ENCODE measurements at places on chromosomes 5 and 9. TPM values are rescaled to one million over a fixed set of nuclear protein-coding genes. Genes with fewer than 3 reads are reported as not detected.
A peak's percentile ranks its signal among the peaks of the same experiment; 100 is the strongest.

Gene GFI1B
- not detected for total RNA-seq

Gene BRINP1
- total RNA-seq: not detected

DNA sequence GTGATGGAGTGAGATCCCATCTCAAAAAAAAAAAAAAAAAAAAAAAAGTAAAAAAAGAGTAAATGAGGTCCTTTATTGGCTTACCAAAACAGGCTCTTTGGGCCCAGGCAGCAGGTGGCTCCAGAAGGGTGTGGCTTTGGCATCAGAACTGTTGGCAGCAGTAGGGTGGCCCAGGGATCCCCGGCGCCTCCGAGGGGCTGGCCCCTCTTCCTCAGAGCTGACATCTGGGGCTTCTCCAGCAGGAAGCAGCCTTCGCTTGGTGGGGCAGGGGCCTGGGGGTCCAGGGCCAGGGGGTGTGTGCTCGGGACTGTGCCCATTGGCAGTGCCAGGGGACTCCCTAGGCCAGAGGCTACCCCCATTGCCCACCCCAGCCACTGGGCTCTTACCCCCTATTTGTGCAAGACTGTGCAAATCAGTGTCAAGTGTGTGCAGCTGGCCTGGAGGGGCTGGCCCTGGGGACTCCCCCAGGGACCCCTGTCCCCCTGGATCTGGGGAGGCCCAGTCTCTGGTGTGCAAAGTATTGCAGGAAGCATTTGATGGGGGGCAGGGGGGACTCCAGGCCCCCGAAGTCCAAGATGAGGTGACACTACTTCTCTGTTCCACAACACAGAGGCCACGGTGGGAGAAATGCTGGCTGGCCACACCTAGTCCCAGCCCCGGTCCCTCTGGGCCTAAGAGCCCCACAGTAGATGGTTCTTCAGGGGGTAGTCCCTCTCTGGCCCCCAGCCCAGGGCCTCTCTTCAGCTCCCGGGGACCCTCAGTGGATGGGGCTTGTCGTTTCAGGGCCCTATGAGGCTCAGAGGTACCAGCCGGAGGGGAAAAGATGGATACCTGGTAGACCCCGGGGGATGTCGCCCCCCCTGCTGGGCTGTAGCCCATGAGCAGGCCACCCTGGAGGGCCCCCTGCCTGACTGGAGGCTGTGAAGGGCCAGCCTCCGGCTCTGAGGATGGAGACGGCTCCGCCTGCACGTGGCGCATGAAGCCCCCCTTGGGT is 4.7 kb upstream of the STOML2 start:
- no peak for DNase-seq

- DNase-seq: no peak
Measured at GRCh38 chr5:52148679-52149078, 639.0 kb upstream of the ITGA1 start.

Gene VPS13A
- total RNA-seq: 54.4 TPM

Gene ADAMTS6
- 0.78 TPM for total RNA-seq

- no peak for DNase-seq
Measured at GRCh38 chr5:157877821-157878220, 18.9 kb upstream of the CLINT1 start.

Gene TMEM232
- 1.3 TPM for total RNA-seq

GRCh38 chr5:15789642-15790041 is 289.7 kb downstream of the FBXL7 start:
- DNase-seq: no peak

DNA sequence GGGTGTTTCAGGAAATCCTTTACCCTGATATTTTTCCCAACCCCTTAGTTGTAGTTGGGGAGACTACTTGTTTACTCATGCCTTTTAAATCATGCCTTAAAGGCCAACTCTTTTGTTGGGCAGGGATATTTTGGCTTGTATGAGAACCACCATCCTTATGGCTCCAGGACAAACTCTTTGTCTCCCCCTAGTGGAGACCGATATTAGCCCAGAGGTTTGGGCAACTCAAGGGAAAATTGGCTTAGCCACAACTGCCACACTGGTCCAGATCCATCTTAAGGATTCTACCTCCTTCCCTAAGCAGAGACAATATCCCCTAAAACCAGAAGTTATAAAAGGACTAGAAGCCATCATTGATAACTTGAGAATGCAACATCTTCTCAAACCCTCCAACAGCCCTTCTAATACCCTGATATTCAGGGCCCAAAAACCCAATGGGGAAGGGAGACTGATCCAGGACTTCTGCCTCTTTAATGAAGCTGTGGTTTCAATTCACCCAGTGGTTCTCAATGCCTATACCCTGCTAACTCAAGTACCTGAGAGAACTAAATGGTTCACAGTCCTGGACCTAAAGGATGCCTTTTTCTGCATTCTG is 100.9 kb upstream of the HCN1 start:
- DNase-seq: no peak

DNA sequence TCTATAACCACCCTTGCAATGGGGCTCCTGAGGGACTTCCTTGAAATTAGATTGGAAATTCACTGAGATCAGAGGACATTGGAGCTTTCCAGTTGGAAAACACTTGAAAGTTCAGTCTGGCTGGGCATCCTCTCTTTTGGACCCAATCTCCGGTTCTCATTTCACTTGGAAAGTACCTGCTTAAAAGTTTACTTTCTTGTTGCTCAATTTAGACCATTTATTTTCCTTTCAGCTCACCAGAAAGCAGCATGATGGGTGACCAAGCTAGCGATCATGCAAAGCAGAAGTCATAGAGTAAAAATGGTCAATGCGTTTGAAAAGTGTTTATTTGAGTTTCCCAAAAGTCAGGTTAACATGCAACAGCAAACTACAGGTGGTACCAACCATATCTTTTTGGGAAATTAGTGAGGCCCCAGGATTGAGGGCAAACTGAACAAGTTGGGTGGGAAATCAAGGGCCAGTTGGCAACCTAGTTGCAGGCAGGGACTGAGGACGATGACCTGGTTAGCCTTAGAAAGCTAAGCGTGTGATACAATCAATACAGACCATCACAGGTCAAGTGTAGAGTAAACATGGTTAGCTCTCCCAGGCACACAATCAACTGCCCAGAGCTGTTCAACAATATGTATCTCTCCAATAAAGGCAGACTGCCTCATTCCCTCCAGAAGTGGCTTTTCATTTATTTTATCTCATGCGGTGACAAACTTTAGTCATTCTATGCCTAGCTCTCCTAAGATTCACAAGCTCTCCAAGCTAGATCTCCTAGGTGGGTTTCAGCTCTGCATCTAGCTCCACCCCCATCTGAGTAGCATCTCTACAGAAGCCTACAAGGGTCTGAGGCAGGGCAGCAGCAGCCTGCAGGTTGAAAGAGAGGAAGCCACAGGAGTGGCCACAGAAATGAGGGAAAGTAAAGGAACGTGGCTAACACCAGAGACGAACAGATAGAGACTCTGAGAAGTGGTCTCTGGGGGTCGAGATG is 136.9 kb downstream of the UGCG start:
- no peak for DNase-seq

Gene PDCD1LG2
- 1.3 TPM for total RNA-seq

DNA sequence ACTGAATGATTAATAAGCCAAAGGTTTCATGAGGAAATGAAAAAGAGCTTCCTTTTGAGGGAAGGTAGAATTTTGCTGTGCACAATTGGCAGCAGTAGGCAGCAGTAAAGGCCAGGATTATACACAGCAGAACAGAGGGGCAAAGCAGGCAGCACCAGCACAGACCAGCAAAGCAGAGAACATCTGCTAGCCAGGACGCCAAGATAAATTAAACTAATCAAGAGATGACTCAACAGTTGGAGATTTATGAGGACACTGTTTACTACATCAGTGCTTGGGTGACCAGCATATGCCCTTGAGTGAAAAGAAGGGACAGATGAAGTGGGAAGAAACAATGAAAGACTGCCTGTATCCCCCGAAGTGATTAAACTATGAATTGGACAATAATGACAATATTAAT is 871.4 kb upstream of the CDH10 start:
- no peak for DNase-seq

Gene FBXW11
- 29.0 TPM for total RNA-seq

DNA sequence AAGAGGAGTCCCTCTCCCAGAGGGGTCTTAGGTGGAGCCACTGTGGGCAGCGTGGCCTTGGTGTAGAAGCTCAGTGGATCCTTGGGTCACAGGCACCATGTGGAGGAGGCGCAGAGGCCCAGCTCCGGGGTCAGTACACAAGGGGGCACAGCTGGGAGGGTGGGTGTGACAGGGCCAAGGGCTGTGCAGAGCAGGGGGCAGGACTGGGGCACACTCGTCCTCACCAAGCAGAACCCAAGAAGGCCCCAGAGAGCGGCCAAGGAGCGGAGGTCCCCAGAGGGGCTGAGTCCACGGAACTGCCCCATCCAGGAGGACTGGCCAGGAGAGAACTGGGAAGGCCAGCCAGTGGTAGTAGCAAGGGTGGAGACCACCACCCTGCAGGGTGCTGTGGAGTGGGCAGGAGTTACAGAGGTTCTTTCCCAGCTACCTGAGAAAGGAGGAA is 2.5 kb upstream of the LPCAT1 start:
- peak; percentile 8 for DNase-seq

GRCh38 chr5:60551250-60551649 is 148.7 kb downstream of the DEPDC1B start:
- no peak for DNase-seq

DNA sequence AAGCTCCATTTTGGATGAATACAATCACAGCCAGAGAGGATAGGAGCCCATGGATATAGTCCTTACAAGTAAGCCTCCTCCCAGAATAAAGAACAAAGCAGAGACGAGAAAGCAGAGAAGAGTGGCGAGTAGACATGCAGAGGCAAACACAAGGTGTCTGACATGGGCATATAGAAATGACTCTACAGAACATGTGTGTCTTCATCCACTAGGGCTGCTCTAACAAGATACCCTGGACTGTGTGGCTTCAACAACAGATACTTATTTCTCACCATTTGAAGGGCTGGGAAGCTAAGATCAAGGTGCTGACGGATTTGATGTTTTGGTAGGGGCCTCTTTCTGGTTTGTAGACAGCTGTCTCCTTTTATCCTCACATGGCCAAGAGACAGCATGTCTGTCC is 32.3 kb upstream of the FER start:
- DNase-seq: no peak

Gene CATSPER3
- total RNA-seq: not detected

DNA sequence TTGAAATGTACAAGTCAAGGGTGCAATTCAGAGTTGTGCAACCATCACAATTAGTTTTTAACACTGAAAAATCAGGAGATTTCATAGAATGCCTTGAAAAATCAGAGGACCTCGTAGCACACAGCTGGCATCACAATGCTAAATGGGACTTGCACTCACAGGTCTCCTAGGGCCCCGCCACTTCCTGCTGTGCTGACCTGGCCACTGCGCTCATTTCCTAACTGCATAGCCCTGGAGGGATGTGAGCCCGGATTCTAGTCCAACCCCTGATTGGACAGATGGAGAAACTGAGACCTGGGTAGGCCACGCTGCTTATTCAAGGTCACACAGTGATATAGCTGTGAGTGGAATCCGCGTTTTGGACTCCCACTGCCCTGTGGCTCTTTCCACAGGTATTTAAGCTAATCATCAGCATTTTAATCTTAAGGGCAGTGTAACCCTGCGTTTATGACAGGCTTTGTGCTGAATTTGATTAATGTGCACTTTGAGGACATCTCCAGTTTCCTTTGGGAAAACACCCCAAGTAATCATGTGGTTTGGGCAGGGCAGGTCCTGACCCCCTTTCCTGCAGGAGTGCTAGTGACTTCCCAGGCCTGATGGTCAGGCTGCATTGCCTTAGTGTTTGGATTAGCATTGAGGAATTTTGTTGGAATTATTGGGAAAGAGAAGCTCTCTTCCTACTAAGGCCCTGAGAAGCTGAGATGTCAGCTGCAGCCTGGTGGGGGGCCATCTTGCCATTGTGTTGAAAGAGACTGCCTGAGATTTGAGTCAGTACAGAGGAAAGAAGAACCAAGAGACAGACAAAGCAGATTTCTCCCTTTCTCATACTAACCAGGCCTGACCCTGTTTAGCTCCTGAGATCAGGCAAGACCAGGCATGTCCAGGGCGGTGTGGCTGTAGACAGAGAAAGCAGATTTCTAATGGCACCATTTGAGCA is 36.2 kb downstream of the STC2 start:
- no peak for DNase-seq

DNA sequence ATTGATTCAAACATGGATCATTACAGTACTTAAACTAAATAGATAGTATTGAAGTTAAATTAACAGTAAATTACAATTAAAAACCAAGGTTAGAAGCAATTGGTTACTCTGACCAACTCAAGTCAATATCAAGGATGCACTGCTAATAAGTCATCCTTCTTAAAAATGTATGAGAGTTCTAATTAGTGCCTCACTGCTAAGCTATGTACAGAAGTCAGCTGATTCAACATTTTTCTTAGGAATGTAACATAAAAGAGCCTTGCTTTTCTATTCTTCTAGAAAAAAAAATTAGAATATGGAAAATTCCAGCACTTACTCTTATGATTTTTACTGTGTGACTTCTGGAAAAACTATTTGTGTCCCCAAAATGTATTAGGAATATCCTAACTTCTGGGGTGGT is 75.7 kb upstream of the FBN2 start:
- no peak for DNase-seq

Gene MYMK
- total RNA-seq: not detected

- no peak for DNase-seq
Measured at GRCh38 chr5:168329302-168329701, 37.9 kb downstream of the WWC1 start.

DNA sequence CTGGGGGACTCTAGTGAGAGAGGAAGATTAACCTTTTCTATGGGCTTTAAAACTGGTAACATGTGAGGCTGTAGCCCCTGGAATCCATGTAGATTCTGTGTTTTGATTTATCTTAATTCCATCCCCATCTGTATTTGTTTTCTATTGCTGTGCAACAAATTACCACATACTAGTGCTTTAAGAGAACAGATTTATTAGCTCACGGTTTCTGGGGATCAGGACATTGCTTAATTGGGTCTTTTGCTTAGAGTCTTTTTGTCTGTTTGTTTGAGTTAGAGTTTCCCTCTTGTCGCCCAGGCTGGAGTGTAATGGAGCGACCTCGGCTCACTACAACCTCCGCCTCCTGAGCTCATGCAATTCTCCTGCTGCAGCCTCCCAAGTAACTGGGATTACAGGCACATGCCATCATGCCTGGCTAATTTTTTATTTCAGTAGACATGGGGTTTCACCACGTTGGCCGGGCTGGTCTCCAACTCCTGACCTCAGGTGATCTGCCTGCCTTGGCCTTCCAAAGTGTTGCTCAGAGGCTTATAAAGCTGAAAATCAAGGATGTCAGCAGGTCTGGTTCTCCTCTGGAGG is 29.9 kb upstream of the GNA14 start:
- peak; percentile 7 for DNase-seq

- DNase-seq: no peak
Measured at GRCh38 chr9:27367921-27368315, 71.0 kb upstream of the EQTN start.

- no peak for DNase-seq
Measured at GRCh38 chr5:31846934-31847333, 208.0 kb downstream of the PDZD2 start.

- DNase-seq: no peak
Measured at GRCh38 chr9:37944671-37945481, 40.9 kb upstream of the SLC25A51 start.

Gene FOXD4L5
- 0.26 TPM for total RNA-seq

- DNase-seq: no peak
Measured at GRCh38 chr5:168672888-168673287, 93.7 kb upstream of the PANK3 start.

Gene LYSMD3
- 8.2 TPM for total RNA-seq

Measured in body of pancreas (tissue), 4 donors.